ENCODE measurements at places on chromosomes 5 and 9.
A peak's percentile ranks its signal among the peaks of the same experiment; 100 is the strongest.

- DNase-seq: no peak
Measured at GRCh38 chr5:172648013-172648381, 6.9 kb downstream of the NEURL1B start.

DNA sequence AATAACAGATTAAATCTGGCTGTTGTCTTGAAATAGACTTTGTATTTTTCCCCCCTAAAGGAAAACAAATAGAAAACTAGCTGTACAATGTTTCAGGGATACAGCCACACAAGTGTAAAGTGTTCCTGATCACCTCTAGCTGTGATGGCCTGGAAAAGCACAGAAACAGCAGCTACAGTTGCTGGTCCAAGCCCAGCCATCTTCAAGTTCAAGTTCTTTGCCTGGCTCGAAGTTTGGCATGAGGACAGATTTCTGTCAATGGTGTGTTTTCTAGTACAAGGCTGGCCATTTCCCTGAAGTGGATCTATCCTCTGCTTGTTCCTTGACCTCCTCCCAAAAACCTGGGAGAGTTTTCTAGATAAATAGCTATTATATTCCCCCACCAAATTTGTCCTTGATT is 272.2 kb upstream of the ADRA1B start:
- DNase-seq: no peak

DNA sequence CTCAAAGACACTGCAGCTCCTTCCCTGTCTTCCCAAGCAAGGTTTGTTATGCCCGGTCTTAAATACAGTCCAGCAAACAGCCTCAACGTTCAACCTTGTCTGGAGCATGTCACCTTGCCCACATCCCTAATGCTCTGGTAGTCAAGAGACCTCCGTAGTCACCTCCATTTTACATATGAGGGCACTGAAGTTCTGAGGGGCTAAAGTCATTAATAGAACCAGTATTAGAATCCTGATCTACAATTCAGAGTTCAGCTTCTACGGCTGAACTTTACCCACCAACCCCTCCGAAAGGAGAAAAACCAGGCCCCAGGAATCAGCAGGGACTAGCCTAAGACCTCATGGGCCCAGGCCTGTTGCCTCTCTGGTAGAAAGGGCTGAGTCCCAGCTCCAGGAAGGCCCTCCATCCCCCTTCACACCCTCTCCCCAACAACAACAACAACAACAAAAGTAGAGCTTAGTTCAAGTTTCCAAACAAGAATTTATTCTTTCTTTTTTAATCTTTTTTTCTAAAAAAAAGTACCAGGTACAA is 795 bp upstream of the STOML2 start:
- DNase-seq: no peak

- no peak for DNase-seq
Measured at GRCh38 chr5:127094161-127094814, 21.0 kb upstream of the C5orf63 start.

- peak; percentile 50 for DNase-seq
Measured at GRCh38 chr9:135478829-135479468, 633 bp upstream of the PPP1R26 start.

DNA sequence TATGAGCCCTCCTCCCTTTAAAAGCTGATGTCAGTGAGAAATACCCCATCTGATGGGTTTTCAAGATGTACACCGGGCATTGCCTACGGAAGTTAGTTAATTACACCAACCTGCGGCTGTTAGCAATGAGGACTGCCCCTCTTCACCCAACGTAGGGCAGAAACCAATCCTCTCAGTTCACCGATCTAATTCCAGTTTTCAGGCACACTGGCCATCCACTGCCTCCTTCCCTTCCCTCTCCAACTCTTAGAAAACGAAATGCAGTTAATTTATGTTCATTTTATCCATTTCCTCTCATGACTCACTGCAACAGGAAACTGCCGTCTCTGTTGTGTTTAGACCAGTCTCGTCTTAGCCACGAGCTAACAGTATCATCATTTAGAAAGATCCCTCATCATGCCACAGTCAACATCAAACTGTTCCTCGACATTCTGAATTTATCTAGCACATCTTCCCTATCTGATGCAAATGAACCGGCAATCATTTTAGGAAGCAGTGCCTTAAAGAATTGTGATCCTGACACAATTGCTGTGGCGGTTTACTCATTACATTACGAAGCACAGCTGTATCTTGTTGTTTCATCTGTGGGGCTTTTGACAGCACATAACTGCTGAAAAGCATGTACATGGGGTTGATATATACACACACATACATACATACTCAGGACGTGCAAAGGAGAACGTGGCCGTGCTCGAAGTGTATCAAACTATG is 168.6 kb downstream of the EFNA5 start:
- DNase-seq: no peak

DNA sequence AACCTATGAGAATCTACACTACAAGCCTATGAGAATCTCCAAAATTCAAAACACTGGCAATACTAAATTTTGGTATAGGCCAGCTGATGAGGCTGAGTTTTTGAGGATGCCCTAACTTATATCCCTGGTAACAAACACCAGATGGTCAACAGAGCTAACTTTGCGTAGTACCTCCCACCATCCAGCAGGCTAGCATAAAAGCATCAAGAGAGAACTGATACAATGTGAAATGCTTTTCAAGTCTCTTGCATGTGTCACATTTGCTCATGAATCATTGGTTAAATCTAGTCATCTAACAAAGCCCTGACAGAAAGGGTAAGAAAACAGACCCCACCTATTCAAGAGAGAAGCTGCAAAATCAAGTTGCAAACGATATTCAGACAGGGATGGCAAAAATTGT is 1609.7 kb upstream of the CDH9 start:
- DNase-seq: no peak

GRCh38 chr5:109223531-109223930 is 186.2 kb downstream of the PJA2 start:
- DNase-seq: no peak

DNA sequence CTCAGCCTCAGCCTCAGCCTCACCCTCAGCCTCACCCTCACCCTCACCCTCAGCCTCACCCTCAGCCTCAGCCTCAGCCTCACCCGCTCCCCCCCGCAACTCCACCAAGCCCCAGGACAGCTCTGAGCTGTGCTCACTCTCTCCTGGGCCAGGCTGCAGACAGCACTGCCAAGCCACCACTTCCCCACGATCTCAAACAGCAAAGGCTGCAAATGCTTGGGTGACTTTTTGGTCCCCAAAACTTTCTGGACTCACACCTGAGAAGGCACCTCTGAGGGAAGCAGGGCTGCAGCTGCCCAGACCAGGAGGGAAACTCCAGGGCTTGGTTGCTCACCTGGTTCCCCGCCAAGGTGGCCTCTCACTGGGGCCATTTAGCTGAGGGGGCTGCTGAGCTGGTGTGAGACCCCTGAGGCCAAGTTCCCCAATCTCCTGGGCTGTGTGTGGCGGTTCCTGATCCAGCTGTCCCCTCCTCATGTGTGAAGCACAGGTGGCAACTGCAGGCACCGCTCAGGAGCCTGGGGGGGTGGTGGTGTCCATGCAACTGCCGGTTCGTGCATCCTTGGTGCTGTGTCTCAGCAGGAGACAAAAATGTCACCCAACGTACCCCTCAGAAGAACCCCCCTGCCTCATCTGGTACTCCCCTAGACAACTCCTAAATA is 17.8 kb downstream of the MRPL36 start:
- DNase-seq: no peak

DNA sequence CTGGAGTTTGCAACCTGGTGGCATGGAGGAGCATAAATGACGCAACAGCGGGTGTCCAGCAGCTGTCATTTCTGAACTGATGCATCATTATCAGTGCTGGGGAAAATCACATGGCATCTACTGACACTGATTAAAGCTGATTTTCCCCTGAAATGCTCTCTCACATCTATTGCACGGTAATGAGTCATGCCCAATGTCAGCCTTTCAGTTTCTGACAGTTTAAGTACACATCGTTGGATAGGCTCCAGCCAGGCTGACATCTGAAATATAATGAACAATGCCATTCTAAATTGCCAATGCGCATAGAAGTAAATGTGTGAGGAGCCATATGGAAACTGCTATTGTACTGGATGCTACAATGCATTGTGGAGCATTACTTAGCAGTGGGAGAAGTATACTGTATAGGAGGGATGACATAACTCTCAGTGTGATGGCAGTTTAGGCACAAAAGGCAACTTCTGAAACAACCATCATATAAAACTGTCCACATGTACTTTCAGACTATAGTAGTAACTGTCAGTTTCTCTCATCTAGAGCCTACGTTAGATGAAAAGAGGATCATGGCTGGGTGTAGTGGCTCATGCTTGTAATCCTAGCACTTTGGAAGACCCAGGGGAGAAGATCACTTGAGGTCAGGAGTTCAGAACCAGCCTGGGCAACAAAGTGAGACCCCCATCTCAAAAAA is 389.3 kb upstream of the DMAC1 start:
- no peak for DNase-seq

Measured in hepatic stellate cell (primary cell).